ENCODE measurements at places on chromosomes 7 and 10. TPM values are rescaled to one million over a fixed set of nuclear protein-coding genes. Genes with fewer than 3 reads are reported as not detected.

The OR2A7 gene
- total RNA-seq, result 1.1 TPM

The ITGA8 gene
- 2.5 TPM for total RNA-seq

The ANXA8L1 gene
- 0.29 TPM for total RNA-seq

The OSBPL3 gene
- total RNA-seq, result 30.8 TPM

The CALCR gene
- not detected for total RNA-seq

The PNLIPRP1 gene
- total RNA-seq, result not detected

The NUTM2B gene
- total RNA-seq, result 0.88 TPM

The HPSE2 gene
- not detected for total RNA-seq

The PTPRN2 gene
- 0.36 TPM for total RNA-seq

The SPAM1 gene
- not detected for total RNA-seq

The LIPM gene
- not detected for total RNA-seq

DNA sequence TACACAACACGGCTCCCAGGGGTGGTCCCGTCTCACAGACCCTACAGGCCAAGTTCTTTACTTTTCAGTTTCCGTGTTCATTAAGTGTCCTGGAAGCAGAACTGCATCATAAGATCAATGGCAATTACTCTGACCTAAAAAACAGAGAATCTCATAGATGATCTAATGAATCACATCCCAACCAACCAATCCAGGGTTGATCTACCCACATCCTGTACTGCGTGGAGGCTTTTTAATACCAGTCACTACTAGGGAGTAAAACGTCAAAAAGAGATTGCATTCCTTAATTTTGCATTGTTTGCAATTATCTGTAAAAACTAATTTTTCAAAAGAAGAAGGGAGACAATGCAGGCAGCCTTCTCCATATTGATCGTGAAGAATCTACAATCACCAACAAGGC, 72.6 kb downstream of the PARD3 start:
- H3K27me3 ChIP-seq, result no peaks in the 10 kb centered on the region
- H3K27ac ChIP-seq, result no peak overlapping the region
- DNase-seq, result peak; percentile 77
- no peak overlapping the region for H3K4me3 ChIP-seq

DNA sequence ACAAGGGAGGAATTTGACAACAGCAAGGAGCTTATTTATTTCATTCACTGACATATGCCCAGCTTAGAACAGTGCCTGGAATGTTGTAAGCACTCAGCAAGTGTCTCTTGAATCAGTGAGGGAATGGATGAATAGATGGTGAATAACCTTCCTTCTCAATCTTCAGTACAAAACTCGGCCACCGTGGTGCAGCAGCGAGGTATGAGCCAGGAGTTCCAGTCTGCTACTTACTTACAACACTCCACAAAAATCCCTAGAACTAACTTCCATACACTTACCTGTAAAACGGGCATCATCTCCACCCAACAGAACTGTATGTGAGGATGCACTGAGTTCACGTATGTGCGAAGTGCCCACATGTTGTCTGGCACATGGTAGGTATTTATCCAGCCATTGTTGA, 237.4 kb downstream of the WDR11 start:
- H3K27ac ChIP-seq, result no peak overlapping the region
- H3K36me3 ChIP-seq, result no peaks in the 10 kb centered on the region
- peak; percentile 36 for DNase-seq
- H3K4me1 ChIP-seq, result no peaks in the 10 kb centered on the region
- H3K27me3 ChIP-seq, result no peaks in the 10 kb centered on the region

GRCh38 chr7:133649593-133649992, 396.7 kb downstream of the EXOC4 start:
- no peaks in the 10 kb centered on the region for H3K36me3 ChIP-seq
- DNase-seq, result no peak
- H3K4me1 ChIP-seq, result peaks cover 14% of the 10 kb centered on the region
- peak overlapping the region; percentile 40 for H3K27ac ChIP-seq
- H3K27me3 ChIP-seq, result no peaks in the 10 kb centered on the region
- H3K4me3 ChIP-seq, result no peak overlapping the region

GRCh38 chr10:110546499-110547110, 20.9 kb upstream of the SMC3 start:
- H3K4me3 ChIP-seq, result no peak overlapping the region
- no peak overlapping the region for H3K27ac ChIP-seq
- no peaks in the 10 kb centered on the region for H3K36me3 ChIP-seq
- H3K4me1 ChIP-seq, result no peaks in the 10 kb centered on the region

DNA sequence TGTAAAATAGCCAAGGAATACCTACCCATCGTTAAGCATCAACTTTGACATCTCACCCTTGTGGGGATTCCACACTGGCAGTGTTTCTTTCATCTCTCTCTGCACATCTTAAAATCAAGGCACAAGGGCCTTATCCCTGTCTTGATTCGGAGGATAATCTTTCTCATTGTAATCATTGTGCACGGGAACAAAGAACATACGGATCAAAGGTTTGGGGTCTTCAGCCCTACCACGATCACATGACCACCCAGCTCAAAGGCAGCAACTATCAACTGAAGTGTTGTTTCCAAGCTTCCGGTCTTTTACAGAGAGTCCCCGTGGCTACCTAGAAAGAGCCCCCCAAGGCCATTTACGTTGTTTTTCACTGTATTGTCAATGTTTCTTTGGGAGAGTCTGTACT, 11.9 kb downstream of the FGFBP3 start:
- peaks cover 13% of the 10 kb centered on the region for H3K4me1 ChIP-seq
- no peaks in the 10 kb centered on the region for H3K36me3 ChIP-seq
- no peak overlapping the region for H3K27ac ChIP-seq

- peak; percentile 90 for DNase-seq
- H3K36me3 ChIP-seq, result no peaks in the 10 kb centered on the region
- H3K27ac ChIP-seq, result no peak overlapping the region
- no peaks in the 10 kb centered on the region for H3K4me1 ChIP-seq
- no peak overlapping the region for H3K4me3 ChIP-seq
- peaks cover 32% of the 10 kb centered on the region for H3K27me3 ChIP-seq
These were observed 19.6 kb upstream of the ELFN1 start for GRCh38 chr7:1650363-1651030.

GRCh38 chr10:49382826-49383225, 13.1 kb downstream of the DRGX start:
- H3K36me3 ChIP-seq, result no peaks in the 10 kb centered on the region
- no peak for DNase-seq
- peaks cover 26% of the 10 kb centered on the region for H3K27me3 ChIP-seq
- no peak overlapping the region for H3K27ac ChIP-seq

DNA sequence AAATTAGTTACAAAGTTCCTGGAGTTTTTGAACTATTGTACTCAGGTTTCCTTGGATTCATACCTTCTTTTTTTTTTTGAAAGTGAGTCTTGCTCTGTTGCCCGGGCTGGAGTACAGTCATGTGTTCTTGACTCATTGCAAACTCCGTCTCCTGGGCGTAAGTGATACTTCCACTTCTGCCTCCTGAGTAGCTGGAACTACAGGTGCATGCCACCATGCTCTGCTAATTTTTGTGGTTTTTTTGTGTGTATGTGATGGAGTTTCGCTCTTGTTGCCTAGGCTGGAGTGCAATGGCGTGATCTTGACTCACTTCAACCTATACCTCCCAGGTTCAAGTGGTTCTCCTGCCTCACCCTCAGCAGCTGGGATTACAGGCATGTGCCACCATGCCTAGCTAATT, 22.3 kb downstream of the MCM10 start:
- H3K27me3 ChIP-seq, result no peaks in the 10 kb centered on the region
- H3K4me3 ChIP-seq, result no peak overlapping the region
- H3K36me3 ChIP-seq, result peaks cover 14% of the 10 kb centered on the region

- H3K4me3 ChIP-seq, result no peak overlapping the region
- no peaks in the 10 kb centered on the region for H3K4me1 ChIP-seq
- H3K27me3 ChIP-seq, result no peaks in the 10 kb centered on the region
- H3K36me3 ChIP-seq, result peaks cover 7% of the 10 kb centered on the region
- DNase-seq, result no peak
These were observed 55.0 kb downstream of the TRIM24 start for GRCh38 chr7:138515001-138515528.

DNA sequence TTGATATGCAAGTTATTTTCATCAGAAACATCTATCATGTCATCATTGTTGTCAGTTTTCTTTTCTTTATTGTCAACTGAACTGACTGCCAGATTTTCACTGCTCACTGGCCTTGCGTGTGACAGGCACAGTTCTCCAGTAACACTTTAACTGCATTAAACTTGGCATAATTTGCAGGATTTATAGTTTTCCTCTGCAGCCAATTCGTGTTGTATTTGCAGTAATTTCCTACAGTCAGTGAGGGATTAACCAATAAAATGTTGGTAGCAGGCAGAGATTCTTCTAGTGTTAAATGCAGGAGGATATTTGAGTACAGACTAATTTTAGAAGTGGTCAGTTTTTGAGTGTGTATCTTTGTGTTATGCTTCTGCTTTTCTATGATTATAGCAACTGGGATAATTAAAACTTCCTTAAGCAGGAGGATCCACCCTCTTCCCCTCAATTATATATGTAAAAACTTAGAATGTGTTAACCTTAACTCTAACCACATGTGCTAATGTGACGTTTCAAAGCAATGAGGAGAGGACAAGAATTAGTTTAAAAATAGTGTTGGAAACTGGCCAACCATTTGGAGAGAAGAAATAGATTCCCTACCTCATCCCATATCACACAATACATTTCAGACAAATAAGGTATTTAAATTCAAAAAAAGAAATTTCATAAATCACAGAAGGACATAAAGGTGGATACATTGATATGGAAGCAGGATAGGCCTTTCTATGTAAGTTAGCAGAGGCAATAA, 365.5 kb upstream of the BMPER start:
- H3K4me3 ChIP-seq, result no peak overlapping the region
- H3K4me1 ChIP-seq, result peaks cover 3% of the 10 kb centered on the region
- no peaks in the 10 kb centered on the region for H3K27me3 ChIP-seq
- no peak overlapping the region for H3K27ac ChIP-seq
- no peaks in the 10 kb centered on the region for H3K36me3 ChIP-seq

All from osteoblast (primary cell).